Posterior vena cava (tissue), 2 donors: ENCODE measurements at places on chromosomes 2 and 18.

DNA sequence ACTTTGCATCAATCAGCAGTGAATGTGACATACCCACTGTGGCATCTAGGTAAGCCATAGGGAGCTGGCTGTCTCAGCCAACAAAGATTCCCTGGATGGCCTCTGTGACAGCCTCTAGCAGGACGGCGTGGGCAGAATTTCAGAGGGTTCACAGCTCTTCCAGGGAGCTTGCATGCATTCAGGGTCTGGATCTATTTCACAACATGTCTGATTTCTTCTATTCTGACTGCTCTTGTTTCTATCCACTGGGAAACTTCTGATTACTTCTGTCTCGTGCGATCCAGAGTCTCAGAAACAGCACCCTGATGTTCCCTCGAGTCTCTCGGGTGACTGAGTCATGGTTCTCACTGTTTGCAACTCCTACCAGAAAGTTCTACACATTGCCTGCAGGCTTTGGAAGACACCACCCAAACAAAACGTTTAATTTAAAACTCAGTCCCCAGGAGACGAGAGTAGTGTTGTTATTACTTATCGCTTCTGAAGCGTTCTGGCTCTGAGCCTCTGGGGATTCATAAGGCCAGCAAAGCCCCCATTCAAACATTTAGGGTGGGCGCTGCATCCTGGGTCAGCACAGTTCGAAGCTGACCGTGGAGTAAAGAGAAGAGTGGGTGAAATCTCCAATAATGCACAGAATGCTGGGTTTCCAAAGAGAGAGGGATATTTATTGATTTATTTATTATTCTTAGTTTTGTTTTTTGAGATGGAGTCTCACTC lies 41.9 kb upstream of the ODC1 start:
- DNase-seq: no peak

- peak; percentile 91 for DNase-seq
These were observed 567 bp downstream of the PCYOX1 start for GRCh38 chr2:70258532-70258875.

GRCh38 chr2:200307724-200308545 lies 1.4 kb downstream of the SPATS2L start:
- no peak for DNase-seq

DNA sequence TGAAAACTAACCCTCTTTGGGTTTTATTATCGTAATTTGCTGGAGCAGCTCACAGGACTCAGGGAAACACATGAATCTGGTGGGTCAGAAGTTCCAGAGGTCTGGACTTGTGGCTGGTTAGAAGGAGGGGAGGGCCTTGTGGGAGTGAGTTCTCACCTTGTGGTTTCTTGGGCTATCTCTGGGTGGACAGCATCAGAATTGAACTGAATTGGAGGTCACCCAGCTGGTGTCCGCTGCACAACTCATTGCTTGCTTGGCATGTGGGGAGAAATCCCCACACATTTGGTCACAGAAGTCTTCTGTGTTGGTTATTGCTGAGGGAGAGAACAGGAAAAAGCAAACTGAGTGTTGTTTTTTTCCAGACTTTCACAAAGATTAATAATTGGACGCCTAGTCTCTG lies 27.5 kb downstream of the ZNF892 start:
- DNase-seq: no peak

DNA sequence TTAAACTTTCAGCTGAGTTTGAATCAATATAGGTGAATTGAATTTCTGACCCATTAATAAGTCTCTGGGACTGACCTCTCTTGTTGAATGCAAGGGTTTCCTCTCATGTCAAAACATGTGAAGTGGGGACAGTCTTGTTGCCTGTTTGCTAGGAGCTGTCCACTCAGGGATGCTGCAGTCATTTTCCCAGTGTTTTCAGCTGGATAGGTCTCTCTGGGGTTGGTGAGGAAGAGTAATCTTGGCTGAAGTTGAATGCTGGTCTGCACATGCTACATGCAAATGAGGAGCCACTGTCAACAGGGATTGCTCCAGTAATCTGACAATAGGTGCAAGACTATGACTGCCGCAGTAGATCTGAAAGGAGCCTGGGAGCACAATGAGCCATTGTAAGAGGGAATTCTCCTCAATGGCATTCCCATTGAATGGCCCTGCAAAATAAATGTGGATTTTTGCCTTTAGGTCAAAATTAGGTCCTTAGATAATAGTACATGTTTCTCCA lies 34.1 kb upstream of the IL1RL1 start:
- no peak for DNase-seq

- DNase-seq: no peak
These were observed 11.2 kb downstream of the CFAP210 start for GRCh38 chr2:169683054-169683424.

DNA sequence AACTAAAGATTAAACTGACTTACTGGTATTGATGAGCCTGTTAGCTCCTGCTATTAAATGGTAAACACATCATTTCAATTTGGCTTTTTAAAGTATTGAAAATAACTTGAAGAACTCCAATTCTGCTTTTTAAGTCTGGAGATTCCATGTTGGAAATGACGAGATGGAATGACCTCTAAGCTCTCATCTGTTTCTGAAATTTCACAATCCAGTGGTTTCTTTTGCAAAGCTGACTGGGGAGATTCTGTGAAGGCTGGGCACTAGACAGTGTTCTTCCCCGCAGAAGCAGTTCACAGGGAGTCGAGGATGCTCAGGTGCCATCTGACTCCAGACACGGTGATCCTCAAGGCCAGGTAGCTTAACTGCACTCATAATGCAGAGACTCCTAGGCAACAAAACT lies 44.7 kb downstream of the DHRS9 start:
- DNase-seq: no peak

GRCh38 chr18:415617-416612 lies 84.6 kb downstream of the COLEC12 start:
- no peak for DNase-seq

DNA sequence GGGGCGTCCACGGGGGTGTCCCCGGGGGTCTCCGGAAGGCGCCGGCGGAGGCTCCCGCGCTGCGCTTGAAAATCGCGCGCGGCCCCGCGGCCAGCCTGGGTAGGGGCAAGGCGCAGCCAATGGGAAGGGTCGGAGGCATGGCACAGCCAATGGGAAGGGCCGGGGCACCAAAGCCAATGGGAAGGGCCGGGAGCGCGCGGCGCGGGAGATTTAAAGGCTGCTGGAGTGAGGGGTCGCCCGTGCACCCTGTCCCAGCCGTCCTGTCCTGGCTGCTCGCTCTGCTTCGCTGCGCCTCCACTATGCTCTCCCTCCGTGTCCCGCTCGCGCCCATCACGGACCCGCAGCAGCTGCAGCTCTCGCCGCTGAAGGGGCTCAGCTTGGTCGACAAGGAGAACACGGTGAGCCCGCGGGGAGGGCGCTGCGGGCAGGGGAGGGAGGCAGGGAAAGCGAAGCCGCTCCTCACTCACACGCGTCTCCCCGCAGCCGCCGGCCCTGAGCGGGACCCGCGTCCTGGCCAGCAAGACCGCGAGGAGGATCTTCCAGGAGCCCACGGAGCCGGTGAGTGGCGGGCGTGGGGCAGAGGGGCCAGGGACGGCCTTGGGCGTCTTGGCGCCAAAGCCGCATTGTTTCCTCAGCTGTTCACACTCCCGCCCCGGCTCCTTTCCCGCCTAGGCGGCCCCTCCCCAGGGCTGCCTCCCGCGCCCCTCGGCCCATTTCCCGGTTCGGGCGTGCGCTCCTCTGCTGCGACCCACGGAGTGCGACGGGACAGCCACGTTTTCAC lies at the start of gene RRM2:
Gene RRM2, plus strand, starts transcription at position 240 of the 781 bp plus-strand sequence. Its CDS starts 60 bp downstream, at position 300.
- DNase-seq: peak; percentile 97

DNA sequence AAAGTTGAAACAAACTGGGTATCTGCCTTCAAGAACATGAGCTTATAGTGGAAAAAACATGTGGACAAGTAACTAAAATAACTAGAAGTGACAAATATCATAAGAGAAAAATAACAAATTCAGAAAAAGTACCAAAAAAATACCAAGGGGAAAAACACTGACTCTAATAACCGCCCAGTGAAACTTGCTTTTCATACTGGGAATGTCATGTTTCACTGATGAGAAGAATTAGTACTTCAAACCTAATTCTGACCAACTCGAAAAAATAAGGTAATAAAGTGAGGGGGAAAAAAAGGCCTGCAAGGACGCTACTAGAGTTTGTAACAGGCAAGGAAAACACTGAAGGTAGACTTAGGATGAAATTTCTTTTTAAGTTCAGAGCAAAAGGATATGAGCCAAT lies 83.6 kb downstream of the RTTN start:
- DNase-seq: no peak

DNA sequence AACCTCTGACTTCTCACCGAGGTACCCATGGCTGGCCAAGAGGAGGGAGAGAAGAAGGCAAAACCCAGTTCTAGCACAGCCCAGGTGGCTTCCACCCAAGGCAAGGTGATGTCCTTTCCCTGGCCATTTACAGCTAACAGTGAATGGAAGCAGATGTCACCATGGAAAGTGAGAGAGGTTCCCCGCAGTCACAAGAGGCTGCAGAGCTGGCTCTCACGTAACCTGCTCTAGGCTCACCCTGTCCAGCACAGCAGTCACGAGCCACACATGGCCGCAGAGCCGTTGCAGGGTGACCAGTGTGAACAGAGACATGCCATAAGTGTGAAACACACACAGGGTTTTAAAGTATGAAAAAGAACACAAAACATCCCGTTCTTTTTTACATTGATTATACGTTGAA lies 169.4 kb downstream of the TNS1 start:
- no peak for DNase-seq

- DNase-seq: no peak
These were observed 39.8 kb upstream of the TNFRSF11A start for GRCh38 chr18:62285281-62285680.

- DNase-seq: no peak
These were observed 157.0 kb upstream of the HS6ST1 start for GRCh38 chr2:128475427-128476211.

- DNase-seq: no peak
These were observed 39.6 kb downstream of the RTTN start for GRCh38 chr18:70165936-70166335.

DNA sequence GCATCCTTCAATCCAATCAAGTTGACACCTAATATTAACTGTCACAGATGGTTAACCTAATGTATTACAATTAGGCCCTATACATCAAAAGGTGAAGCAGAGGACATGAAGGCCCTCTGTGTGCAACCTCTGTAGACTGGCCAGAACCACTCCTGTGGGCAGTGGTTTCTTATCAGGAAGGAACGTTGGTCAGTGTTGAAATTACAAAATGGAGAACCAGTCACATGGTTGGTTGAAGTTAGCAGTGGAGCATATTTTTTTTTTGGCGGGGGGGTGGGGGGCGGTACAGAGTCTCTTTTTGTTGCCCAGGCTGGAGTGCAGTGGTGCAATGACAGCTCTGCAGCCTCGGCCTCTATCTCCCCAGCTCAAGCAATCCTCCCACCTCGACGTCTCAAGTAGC lies 19.8 kb downstream of the RNU2-63P start:
- DNase-seq: no peak

DNA sequence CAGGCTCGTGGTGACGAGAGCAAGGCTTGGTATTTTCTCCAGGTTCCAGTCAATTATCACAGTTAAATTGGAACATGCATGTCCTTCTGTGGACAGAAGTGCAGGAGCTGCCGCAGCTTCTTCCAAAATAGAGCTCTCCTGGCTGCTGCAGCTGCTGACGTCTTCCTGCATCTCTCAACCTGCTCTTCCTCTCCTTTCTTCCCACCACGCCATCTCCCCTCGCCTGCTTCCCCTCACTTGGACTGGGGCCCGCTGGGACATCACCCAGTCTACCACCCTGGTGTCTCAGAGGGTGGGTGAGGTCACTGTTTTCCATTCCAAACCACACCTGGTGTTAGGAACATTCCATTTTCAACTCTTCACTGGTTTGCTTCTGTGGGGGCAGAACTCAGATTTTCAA lies 41.4 kb downstream of the SPP2 start:
- DNase-seq: no peak

DNA sequence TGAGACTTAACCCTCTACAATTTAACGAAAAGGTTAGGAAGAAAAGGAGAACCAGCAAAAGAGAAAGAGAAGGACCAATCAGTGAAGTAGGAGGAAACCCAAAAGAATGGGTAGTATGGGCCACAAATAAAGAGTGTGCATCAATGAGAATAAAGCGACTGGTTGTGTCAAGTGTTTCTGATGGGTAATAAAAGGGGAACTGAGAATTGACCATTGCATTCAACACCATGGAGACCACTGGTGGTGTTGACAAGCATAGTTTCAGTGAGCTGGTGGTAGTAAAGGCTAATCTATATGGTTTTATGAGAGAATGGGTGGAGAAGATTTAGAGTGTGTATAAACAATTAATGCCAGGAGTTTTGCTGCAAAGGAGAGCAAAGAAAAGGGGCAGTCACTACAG lies 75.4 kb downstream of the CSRNP3 start:
- no peak for DNase-seq

DNA sequence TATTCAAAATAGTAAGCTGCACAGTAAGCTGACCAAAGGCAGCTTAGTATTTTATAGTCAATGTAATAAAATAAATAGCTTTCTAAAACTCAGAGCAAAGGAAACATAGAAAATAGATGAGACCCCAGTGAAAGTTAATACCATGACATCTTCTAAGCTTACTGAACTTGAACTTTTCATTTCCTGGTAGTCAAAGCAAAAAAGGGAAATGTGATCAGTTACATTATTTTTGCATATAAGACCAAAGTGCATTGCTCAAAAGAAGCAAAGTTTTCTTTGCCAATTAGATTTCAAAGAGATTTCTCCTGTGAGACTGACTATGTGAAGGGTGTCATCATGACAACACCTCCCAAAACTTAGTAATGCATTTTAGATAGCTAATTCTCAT lies 70.2 kb downstream of the MYO1B start:
- no peak for DNase-seq

DNA sequence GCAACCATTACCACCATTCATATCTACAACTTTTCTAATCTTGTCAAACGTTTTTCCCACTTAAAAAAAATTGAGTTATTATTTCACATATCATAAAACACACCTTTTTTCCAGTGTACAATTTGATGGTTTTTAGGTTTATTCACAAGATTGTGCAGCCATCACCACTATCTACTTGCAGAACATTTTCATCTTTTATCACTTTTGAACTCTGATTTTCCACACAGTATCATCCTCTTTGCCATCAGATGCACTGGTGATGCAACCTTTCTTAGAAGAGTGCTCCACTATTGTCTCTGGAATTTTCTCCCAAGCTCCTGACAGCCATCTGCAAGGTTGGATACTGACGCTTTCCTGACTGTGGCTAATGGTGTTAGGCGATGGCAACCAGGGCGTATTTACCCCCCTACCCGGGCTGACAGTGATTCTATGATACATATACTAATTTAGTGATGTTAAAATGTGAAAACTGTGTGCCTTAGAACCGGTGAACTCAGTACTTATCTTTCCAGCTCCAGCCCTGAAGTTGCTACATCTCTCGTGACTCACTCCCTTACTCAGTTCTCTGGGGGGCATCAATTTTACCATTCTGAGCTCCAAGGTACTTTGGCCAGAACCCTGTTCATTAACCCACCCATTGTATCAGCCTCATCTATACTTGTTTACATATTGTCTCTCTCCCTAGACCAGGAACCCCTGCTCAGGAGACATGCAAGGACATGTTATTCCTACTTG lies 105.4 kb upstream of the SPRED2 start:
- no peak for DNase-seq

GRCh38 chr18:79507546-79508480 lies 112.1 kb downstream of the NFATC1 start:
- DNase-seq: peak; percentile 95

DNA sequence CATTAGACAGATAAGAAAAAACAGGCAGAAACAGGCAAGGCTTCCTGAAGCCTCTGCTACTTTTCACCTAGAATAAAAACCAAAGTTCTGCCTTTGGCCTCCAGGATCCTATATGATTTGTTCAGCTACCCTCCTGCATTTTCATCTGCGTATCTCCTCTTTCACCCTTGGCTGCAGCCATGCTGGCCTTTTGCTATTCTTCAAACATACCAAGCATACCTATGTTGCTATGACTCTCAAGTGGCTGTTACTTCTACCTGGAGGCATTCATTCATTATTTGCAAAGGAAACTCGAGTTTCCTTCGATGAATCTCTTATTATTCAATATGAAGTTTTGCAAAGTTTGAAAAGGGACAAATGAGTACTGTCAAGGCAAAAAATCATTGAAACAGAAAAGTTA lies 106.4 kb upstream of the HNMT start:
- no peak for DNase-seq
